Ammon's horn (tissue), 1 donor: ENCODE measurements at places on chromosomes 6 and 20.
A peak's percentile ranks its signal among the peaks of the same experiment; 100 is the strongest.

GRCh38 chr20:56368351-56369134 lies 9.8 kb downstream of the FAM210B start:
- peak; percentile 67 for DNase-seq

DNA sequence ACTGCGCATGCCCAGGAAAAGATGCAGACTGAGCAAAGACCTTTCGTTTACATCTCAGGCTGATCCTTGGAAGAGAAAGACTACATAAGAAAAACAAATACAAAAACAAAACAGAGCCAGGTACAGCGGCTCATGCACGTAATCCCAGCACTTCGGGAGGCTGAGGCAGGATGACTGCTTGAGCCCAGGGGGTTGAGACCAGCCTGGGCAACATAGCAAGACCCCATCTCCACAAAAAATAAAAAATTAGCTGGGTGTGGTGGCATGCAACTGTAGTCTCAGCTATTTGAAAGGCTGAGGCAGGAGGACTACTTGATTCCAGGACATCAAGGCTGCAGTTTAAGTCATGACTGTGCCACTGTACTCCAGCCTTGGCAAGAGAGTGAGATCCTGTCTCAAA lies 41.7 kb downstream of the SRPK1 start:
- DNase-seq = no peak

DNA sequence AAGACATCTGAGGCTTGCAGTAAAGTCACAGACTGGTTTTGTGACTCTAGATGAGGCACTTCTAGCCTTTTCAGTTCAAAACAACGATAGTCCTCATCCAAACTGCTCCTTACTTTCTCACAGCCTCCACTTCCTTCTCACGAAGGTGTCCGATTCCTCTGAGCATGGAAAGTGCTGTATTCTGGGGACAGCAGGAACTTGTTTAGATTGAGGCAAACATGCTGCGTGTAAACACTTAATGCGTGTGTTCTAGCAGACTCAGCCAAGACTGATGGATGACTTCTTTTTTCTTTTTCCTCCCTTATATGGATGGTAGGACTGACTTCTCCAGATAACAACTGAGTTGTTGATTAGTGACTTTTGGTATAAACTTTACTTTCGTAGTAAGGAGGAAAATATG lies 80.2 kb upstream of the PRDM1 start:
- no peak for DNase-seq

- no peak for DNase-seq
Observed at GRCh38 chr6:46925563-46926253, 4.0 kb upstream of the ADGRF5 start.

- no peak for DNase-seq
Observed at GRCh38 chr20:41798930-41799502, 180.8 kb upstream of the CHD6 start.

- no peak for DNase-seq
Observed at GRCh38 chr6:1324936-1325335, 13.0 kb downstream of the FOXQ1 start.

DNA sequence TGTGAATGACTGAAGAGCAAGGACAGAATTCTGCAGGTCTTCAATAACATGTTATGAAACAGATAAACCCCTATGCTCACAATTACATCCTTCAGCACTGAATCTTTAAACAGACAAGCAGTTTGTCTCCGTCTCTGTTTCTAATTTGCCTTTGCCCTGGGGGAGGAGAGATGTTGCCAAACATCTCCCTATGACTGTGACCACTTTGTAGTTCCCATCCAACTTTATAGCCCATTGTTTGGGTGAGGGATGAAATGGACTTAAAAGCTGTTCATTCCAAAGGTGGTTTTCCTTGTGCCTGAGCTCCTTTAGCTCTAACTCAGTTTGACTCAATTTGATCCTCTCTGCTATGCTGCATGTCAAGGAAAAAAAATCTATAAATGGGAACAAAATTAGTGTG lies 19.5 kb upstream of the ADTRP start:
- no peak for DNase-seq

DNA sequence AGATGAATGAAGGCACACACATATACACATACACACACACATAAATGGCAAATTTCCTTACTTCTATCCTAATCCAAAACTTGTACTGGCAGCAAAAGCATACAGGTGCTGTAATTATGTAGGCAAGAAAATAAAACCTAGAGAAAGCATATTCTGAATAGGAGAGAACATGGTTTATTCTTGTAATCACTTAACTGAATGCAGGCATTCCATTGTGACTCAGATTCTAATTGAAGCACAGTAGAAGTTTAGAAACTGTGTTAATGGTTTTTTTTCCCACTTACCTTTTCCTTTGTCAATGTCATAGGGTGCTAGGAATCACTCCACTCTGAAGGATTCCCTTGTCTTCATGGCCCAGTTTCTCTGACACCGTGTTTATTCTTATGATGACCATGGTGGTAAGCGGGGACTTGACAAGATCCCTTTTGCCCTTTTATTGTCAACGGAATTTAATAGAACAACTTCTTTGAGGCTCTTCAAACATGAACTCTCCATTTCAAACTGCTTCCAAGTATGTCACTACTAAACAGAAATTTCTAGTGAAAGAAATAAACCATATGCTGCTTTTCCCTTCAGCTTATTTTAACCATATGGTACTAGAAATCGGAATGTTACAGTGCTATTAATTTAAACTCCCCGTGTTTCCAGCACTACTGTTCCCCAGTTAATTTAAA lies 164.2 kb downstream of the OGFRL1 start:
- DNase-seq = no peak

GRCh38 chr6:14512246-14512645 lies 394.7 kb downstream of the CD83 start:
- DNase-seq = no peak

DNA sequence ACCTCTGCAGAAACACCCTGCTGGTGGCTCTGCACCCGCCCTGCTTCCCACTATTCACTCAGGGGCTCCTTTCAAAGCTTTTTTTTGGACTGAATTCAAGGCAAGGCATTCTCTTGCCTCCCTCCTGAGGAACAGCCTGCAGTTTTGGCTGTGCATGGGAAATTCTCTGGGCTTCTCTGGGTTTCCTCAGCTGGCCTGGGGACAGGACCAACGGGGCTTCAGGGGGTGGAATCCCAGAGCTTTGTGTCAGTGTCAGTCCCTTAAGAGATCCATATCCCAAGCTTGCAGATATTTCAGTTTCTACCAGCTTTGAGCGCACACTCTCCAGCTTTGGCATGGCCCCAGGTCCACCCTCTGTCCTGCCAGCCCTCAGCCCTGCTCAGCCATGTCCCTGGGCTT lies 2.0 kb downstream of the SCRT2 start:
- no peak for DNase-seq

GRCh38 chr6:134634966-134635365 lies 314.9 kb downstream of the ALDH8A1 start:
- no peak for DNase-seq

- DNase-seq = no peak
Observed at GRCh38 chr6:169406804-169407203, 153.2 kb upstream of the THBS2 start.

- DNase-seq = peak; percentile 65
Observed at GRCh38 chr20:10322073-10323012, 103.7 kb downstream of the SNAP25 start.

DNA sequence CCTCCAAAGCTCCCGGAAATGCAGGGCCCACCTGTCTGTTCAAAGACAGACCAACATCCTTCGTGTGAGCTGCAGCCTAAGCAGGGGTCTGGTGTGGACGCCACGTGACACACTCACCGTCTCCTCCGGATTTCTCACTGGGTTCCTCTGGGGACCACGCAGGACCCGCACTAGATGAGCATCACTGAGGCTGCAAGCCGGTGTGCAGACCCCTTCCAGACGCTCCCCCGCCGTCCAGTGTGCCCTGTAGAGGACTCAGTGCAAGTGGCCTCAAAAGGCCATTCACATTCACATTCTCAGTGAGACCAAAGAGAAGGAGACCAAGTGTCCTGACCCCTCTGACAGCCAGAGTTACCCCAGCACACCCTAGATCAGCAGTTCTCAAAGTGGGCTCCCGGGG lies 91.2 kb upstream of the QKI start:
- no peak for DNase-seq

GRCh38 chr6:147245693-147246092 lies 41.5 kb downstream of the STXBP5 start:
- DNase-seq = no peak

- peak; percentile 59 for DNase-seq
Observed at GRCh38 chr6:11094411-11094851, 797 bp downstream of the SMIM13 start.

DNA sequence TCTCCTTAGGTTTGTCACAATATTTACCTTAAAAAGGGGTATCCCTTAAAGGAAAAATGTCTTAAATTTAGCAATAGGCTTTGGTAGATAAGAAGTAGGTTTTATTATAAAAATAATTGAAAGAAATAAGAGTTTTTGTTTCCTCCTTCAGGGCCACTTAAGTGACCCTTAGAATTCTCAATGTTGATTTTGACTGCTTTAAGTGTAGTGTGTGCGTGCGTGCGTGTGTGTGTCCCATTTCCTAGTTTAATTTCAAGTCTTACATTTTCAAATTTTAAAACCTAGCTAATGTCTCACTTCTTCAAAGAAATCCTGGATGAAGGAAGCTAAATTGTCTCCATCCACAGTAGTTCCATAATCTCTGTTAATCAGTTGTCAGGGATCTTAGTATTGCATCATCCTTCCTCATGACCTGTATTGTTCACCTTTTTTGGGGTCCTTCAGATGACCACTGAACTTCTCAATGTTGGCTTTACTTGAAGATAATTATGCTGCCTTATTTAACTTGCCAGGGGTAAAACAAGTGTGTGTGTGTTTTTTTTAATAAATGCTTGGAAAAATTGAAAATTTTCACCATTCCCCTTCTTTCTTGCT lies 50.7 kb upstream of the TFB1M start:
- no peak for DNase-seq

DNA sequence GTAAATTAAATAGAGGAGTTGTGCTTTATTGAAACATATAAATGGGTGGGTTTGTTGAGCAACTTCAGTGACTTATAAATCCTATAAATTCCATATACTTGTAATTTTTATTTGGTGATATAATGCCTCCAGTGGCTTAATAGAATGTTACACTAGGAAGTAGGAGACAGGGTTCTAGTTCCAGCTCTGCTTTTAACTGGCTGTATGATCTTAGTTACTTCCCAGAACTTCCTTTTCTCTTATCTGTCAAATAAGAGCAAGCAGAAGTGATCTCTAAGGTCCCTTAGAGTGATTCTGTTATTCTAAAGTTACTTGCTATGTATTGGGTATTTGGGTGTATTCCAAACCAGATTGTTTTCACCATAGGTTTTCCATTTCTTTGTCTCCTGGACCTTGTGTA lies 10.2 kb downstream of the ZSCAN23 start:
- no peak for DNase-seq

GRCh38 chr6:16544521-16544920 lies 216.7 kb downstream of the ATXN1 start:
- no peak for DNase-seq

GRCh38 chr20:17418737-17419136 lies 112.4 kb downstream of the BFSP1 start:
- DNase-seq = no peak

- DNase-seq = no peak
Observed at GRCh38 chr6:134287859-134288537, 29.9 kb downstream of the SGK1 start.

- no peak for DNase-seq
Observed at GRCh38 chr20:25081730-25082497, at the start of gene VSX1. VSX1 (minus strand) TSS chr20:25082141; CDS start chr20:25082096, 45 bp downstream.

DNA sequence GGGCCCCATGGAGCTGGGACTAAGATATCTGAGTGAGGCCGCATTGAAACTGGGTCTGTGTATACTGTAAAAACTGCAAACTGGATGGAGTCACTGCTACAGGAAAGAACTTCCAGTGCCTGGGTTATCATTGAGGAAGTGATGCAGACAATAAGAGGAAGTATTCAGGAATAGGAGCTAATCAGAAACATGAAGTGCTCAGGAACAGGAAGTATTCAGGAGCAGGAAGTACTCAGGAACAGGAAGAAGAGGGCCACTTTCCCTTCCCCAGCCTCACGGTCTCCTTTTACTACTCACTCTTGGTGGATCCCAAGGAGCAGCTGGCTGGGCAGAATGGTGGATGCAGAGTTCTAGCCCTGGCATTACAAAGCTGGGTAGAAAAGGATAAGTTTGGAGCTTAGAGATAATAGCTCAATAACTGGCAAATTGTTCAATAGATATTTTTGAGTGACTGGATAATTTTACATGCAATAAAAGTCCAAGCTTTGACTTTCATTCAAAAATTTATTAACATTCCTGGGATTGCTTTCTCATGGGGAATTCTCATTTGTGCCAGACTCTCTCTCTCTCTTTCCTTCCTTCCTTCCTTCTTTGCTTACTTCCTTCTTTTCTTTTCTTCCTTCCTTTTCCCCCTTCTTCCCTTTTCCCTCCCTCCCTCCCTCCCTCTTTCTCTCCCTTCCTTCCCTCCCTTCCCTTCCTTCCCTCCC lies 82.2 kb upstream of the PAX1 start:
- no peak for DNase-seq

DNA sequence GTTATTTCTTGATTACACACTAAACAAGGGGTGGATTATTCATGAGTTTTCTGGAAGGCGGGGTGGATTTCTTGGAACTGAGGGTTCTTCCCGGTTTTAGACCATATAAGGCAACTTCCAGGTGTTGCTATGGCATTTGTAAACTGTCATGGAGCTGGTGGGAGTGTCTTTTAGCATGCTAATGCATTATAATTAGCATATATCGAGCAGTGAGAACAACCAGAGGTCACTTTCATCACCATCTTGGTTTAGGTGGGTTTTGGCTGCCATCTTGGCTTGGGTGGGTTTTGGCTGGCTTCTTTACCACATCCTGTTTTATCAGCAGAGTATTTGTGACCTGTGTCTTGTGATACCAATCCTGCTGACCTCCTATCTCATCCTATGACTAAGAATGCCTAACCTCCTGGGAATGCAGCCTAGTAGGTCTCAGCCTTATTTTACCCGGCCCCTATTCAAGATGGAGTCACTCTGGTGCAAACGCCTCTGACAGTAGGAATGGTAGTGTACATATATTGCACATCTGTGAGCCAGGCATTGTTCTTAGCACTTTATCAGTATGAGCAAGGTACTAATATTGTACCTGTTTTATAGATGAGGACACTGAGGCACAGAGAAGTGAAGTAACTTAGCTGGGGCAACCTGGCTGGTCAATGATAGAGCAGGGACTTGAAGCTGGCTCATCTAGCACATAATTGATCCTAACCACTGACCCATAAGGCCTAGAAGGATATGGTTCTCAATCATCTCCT lies 203.7 kb downstream of the NFATC2 start:
- no peak for DNase-seq

DNA sequence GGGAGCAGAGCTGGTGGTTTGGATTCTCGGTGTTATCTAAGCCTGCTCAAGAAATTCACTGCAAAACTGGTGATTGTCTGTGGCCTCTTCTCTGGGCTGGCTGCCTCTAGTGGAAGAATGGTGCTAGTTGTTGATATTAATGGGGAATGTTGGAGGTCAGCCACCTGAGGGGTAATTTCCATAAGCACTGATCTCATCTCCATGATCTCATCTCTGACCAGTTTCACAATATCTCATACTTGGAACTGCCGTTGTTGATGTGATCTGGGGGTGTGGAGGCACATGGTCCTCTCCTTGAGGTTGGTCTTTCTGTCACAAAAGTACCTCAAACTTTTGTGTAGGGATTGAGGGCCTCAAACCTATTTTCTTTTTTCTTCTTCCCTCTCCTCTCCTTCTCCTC lies 102.6 kb downstream of the CD109 start:
- peak; percentile 48 for DNase-seq

GRCh38 chr20:57794600-57795341 lies 85.0 kb upstream of the PMEPA1 start:
- DNase-seq = no peak
